T-helper 22 cell (primary cell): ENCODE measurements at places on chromosomes 16 and 17.
A peak's percentile ranks its signal among the peaks of the same experiment; 100 is the strongest.

- DNase-seq, result no peak
Measured at GRCh38 chr16:9660898-9661297, 521.3 kb downstream of the GRIN2A start.

- DNase-seq, result no peak
Measured at GRCh38 chr17:68437979-68438822, 19.1 kb downstream of the WIPI1 start.

GRCh38 chr17:71413935-71414334, 706.9 kb upstream of the SOX9 start:
- no peak for DNase-seq

DNA sequence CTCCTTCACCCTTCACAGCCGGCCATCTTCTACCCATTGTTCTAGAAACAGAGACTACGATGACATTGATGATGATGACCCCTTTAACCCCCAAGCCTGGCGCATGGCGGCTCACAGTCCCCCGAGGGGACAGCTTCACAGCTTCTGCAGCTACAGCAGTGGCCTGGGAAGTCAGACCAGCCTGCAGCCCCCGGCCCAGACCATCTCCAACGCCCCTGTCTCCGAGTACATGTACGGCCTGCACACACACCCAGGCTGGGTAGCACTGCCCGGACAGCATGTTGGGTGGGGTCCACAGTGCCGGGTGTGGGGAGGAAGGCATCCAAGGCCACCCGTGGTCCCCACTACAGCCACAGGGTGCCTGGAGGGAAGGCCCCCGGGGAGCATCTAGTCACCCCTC, 21.0 kb upstream of the DNAI2 start:
- DNase-seq, result no peak

GRCh38 chr16:66447491-66447890, 20.4 kb downstream of the BEAN1 start:
- DNase-seq, result no peak

GRCh38 chr16:56108724-56109123, 82.6 kb upstream of the GNAO1 start:
- no peak for DNase-seq

GRCh38 chr17:31815212-31815730, 43.8 kb downstream of the COPRS start:
- DNase-seq, result no peak

- no peak for DNase-seq
Measured at GRCh38 chr17:81115749-81116464, 49.4 kb upstream of the PVALEF start.

DNA sequence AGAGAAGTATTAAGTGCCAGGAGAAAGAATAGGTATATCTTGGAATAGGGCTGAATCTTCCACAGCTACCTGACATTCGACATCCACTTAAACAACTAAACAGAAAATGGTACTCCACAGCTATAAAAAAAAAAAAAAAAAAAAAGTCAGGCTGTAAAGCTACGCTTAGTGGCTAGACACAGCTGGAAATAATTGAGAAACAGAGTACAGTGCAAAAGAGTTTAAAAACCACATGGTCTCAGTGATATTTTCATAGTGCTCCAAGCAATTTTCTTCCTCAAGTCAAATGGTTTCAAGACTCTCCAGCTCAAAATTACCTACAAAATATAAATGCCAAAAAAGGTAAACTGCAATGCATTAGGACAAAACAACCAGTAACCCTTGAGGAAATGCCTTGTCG, 607.1 kb downstream of the KCNJ2 start:
- DNase-seq, result no peak

- DNase-seq, result no peak
Measured at GRCh38 chr17:75998327-75998795, 2.3 kb upstream of the CDK3 start.

DNA sequence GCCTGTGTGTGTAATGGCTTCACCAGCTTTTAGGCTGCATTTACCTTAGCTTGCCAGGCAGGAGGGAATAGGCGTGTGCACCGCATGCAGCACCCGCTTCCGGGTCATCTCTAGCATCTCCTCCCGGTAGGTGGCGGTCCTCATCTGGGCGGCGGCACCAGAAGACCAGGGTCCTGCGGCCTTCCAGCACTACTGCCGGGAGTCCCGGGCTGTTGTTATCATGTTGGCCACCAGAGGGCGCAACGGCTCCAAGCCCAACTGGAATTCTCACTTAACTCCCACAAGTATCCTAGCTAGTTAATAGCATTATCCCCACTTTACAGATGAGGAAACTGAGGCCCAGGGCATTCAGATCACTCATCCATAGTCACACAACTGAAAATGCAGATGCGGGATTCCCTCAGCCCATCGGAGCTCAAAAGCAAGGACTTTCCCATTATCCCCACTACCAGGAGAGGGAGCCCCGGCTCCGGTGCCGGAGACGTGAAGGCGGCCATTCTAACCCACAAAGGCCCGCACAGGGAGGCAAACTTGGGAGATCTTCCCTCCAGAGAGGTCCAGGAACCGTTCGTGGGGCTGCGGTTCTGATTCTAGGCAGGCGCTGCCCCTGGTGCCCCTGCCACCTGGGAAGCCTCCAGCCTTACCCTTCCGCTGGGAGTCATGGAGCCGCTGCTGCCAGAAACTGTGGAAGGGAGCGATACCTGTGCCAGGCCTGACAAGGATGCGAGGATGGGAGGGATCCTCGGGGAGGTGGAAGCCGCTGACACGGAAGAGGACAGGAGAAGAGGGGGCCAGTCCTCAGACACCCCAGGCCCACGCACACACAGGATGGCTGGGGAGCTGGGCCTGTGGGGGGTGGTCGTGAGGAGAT, 23.9 kb downstream of the LGALS9 start:
- peak; percentile 24 for DNase-seq

DNA sequence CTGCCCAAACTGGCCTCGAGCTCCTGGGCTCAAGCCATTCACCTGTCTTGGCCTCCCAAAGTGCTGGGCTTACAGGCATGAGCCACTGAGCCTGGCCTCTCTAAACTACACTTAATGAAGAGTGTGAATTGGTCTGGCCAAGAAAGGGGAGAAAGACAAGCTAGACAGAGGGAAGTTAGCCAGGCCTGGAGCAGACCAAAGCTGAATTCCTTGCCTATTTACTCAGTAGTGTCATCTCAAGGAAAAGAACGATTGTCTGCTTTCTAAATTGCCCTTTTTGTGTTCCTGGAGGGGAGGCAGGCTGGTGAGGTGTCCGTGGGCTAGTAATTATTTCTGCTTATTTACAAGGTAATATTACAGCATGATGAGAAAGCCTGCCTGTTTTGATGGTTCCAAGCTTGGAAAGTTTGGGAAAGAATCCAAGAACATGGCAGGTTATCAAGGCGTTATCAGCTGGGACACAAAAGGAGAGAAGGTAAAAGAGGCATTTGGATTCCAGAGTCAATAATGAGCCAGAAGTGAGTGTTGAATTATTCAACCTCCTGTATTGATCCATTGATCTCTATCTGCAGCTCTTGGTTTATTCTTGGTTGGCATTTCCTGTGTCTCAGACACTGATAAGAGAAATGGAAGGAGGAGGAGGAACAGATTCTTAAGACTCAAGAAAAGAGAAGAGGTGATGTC, 6.3 kb upstream of the CBFB start:
- DNase-seq, result no peak

DNA sequence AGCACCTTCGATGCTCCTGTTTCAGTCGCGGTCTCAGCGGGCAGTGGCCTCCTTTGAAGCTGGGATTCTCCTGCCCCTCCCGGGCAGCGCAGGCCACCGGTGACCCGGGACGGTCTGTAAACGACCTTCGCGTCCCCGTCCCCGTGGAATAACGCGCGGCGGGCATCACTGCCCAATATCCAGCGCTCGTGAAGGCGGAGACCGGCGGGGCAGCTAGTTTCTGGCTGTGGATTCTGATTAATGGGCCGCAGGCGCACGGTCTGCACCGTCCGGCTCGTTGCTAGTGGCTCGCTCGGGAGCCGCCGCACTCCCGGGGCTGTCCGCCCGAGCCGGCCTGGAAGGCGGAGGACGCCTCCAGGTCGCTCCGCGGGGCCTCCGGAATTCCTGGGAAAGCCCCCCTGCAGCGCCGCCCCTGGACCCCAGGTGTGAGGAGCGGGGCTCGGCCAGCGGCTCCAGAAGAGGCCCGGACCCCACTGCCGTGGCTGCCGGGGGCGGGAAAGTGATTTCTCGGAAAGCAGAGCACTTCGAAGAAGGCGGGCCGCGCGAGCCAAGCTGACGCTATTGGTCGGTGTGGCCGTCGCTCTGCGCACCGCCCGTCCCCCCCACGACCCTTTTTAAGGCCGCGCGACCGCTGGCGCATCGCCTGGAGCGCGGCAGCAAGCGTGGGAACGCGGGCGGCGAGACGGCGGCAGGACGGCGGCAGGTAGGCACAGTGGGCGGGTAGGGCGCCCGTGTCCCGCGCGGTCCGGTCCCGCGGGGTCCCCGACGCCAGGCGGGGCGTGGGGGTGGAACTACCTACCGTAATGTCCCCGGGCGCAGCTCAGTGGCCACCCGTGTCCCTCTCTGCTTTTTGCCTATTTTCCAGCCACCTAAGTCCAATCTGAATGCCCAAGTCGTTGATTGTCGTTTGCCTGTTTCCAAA, at the start of gene IRF8:
Gene IRF8 (plus strand): TSS at position 642 of the 922 bp plus-strand sequence. CDS start 3,854 bp downstream, outside the sequence.
- DNase-seq, result no peak

GRCh38 chr17:40431231-40431602, 12.0 kb upstream of the IGFBP4 start:
- DNase-seq, result no peak

- no peak for DNase-seq
Measured at GRCh38 chr17:50825188-50825587, 10.2 kb upstream of the WFIKKN2 start.

GRCh38 chr17:9021158-9021991, at the start of gene NTN1:
TSS of gene NTN1 (plus strand) at chr17:9021510. CDS start at chr17:9022374, 864 bp downstream.
- peak; percentile 17 for DNase-seq

- DNase-seq, result no peak
Measured at GRCh38 chr16:10878328-10878643, 1.3 kb downstream of the CIITA start.

- no peak for DNase-seq
Measured at GRCh38 chr16:4743226-4743878, 9.0 kb downstream of the DNAAF8 start.

- DNase-seq, result no peak
Measured at GRCh38 chr16:4763791-4764190, 3.2 kb downstream of the ZNF500 start.

DNA sequence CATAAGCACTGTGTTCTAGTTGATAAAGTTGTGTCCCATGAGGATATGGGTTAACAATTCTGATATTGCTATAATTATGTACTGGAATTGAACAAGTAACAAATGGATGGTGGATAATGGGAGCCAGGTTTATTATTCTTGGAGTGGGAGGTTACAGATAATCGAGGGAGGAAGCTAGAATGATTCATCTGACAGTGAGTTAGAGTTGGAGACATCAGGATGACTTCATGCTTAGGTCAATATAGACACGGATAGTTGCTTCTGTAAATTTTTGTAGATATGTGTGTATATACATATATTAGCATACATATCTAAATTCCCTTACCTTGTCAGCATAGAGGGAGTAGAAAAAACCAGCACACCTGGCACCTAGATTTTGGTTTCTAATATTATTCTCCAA, 293.4 kb downstream of the SHISA9 start:
- no peak for DNase-seq

DNA sequence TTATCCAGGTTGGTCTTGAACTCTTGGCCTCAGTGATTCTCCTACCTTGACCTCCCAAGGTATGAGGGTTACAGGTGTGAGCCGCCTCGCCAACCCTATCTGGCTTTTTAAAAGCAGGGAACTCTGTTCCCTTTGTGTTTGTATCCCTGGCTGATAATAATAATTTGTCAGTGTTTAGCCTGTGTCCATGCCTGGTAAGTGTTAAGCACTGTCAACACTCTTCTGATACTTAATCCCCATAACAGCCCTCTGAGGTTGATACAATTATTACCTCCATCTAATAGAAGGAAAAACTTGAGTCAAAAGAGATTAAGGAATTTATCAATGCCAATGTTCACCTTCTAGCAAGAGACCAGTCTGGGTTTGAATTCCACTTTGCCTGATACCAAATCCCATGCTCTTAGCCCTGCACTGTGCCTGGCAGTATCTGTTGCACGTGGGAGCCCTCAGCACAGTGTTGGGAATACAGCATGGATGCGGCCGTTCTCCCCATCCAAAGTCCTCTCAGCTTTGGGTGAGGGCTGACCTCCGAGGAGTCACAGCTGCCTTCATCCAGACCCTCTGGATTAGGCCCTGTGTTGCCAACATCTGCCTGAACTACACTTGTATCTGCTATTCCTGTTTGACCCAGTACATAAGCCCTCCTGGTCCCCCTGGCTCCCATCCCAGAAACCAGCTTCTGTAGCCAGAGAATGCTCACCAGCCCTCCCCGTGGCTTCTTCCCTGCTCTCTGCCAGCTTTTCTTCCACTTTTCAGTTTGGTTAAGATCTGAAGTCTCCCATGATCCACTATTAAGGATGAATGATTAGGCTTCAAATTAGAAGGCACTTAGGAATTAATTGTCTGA, 335.6 kb upstream of the ASIC2 start:
- no peak for DNase-seq

- no peak for DNase-seq
Measured at GRCh38 chr17:81621494-81622130, 15.3 kb downstream of the NPLOC4 start.

- no peak for DNase-seq
Measured at GRCh38 chr16:80158766-80159165, 382.0 kb upstream of the DYNLRB2 start.

GRCh38 chr16:49486400-49486799, 112.8 kb downstream of the C16orf78 start:
- DNase-seq, result no peak

DNA sequence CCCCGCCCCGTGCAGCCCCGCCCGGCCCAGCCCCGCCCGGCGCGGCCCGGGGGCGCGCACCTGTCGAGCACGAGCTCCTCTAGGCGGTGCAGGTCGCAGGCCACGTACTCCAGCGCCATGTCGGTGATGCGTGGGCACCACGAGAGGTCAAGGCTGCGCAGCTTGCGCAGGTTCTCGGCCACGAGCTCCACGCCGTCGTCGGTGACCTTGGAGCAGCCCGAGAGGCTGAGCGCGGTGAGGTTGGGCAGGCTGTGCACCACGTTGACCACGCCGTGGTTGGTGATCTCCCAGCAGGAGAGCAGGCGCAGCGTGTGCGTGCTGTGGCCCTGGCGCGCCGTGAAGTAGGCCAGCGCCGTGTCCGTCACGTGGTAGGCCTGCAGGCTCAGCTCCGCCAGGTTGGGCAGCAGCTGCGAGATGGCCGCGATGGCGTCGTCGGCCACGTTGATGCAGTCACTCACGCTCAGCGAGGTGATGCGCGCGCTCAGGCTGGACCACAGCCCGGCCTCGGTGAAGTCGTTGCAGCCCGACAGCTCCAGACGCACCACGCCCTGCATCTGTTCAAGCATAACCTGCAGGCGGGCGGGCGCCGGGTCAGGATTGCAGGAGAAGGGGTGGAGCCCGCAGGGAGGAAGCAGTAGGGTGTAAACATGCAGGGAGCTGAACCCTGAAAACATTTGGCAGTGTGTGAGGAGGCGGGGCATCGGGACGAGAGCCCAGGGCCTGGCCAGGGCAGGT, 5.3 kb upstream of the WDR24 start:
- peak; percentile 39 for DNase-seq

- no peak for DNase-seq
Measured at GRCh38 chr17:68577497-68577821, 23.7 kb downstream of the FAM20A start.

GRCh38 chr16:57516176-57516725, 20.1 kb downstream of the CCDC102A start:
- DNase-seq, result no peak

GRCh38 chr16:54892981-54893380, 37.7 kb upstream of the IRX5 start:
- no peak for DNase-seq

- DNase-seq, result peak; percentile 31
Measured at GRCh38 chr17:2837147-2837561, 40.9 kb downstream of the RAP1GAP2 start.
